ENCODE measurements at places on chromosomes 3 and 15. TPM values are rescaled to one million over a fixed set of nuclear protein-coding genes. Genes with fewer than 3 reads are reported as not detected.
A peak's percentile ranks its signal among the peaks of the same experiment; 100 is the strongest.

GRCh38 chr15:31563421-31563820 lies 236.8 kb downstream of the KLF13 start:
- no peak overlapping the region for H3K27ac ChIP-seq
- H3K4me3 ChIP-seq: no peak overlapping the region

LSMEM2 gene
- not detected for total RNA-seq

PLAAT1 gene
- under 0.01 TPM for total RNA-seq

DNA sequence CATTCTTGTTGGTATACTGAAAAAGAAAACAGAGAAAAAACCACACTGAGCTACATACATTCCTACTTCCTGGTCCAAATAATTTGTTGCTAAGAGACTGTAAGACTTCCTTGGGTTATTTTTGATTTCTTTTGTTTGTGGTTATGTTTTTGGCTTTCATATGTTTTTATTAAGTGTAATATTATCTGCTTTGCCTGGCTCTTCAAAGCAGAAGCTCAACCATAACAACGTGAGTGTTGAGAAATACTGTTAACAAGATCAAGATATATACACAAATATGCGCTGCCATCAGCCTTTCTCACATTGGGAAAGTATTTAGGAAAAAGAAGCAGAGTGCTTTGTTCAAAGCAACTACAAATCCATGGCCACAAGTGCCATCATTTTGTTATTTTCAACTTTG lies 556.2 kb upstream of the CBLB start:
- DNase-seq: peak; percentile 32
- peak overlapping the region; percentile 34 for H3K27ac ChIP-seq
- no peaks in the 10 kb centered on the region for H3K27me3 ChIP-seq
- H3K4me3 ChIP-seq: no peak overlapping the region
- peaks cover 52% of the 10 kb centered on the region for H3K4me1 ChIP-seq

SPTBN5 gene
- total RNA-seq: 0.36 TPM

DNA sequence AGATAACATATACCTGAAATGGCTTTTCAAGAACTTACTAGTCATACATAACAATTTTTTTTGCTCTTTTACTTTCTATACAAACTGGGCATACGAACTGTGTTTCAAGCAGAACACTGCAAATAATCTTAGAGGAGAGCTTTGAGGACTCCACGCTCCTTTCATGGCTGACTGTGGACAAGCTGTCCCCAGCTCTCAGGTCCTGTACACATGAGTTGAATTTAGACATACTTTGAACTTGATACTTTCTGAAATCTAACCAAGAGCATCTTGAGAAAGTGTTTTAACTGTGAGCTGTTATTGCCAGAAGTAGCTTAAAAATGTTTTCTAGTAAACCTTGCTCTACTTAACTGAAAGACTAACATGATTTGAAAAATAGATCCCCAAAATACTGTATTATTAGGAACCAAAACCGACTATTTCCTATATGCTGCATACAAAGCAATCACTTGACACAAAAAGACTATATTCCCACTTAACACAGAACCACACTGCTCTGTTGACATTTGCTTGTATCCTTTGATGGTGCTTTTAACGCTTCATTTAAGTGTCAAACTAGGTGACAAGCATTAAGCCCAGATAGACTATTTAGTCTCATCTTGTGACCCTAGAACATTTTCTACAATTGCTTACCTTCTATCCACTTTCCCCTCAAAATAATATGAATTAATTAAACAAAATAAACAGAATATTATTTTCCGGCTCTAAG lies 755.8 kb downstream of the ROBO1 start:
- no peaks in the 10 kb centered on the region for H3K36me3 ChIP-seq
- peaks cover 17% of the 10 kb centered on the region for H3K4me1 ChIP-seq
- H3K27me3 ChIP-seq: no peaks in the 10 kb centered on the region
- no peak overlapping the region for H3K27ac ChIP-seq
- no peak overlapping the region for H3K4me3 ChIP-seq

GRCh38 chr3:149174901-149175300 lies 45.5 kb downstream of the HPS3 start:
- H3K4me3 ChIP-seq: no peak overlapping the region
- no peak overlapping the region for H3K27ac ChIP-seq
- H3K27me3 ChIP-seq: no peaks in the 10 kb centered on the region

DNA sequence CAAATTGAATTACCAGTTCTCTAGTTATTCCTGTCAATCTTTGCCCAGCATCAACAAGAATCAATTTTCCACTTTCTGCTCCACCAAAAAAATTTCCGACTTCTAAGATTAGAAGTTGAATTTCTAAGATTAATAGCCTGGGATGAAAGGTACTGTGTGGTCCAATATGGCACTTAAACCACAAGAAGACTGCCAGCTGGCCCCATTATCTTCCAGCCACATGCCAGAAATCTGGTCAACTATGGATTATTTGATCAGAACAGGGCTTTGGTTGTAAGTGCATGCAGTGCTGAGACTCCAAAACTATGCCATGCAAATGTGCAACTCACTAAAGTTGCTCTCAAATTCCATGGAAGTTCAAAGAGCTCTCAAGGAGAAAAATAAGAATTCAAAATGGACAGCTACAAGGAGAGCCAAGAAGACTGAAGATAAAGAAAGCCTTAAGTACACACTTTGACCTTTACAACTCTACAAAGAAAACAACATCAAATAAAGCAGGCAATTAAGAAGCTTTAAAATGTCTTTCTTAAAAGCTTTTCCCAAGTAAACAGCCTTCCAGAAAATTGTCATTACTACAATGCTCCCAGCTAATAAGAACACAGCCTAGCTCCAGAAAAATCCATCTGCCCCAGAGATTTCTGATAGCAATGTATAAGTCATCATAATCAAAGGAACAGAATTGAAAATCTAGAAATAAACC lies 64.2 kb downstream of the ST3GAL6 start:
- no peak for DNase-seq
- H3K36me3 ChIP-seq: peaks cover 31% of the 10 kb centered on the region
- H3K4me3 ChIP-seq: no peak overlapping the region
- no peaks in the 10 kb centered on the region for H3K27me3 ChIP-seq
- H3K27ac ChIP-seq: no peak overlapping the region
- H3K4me1 ChIP-seq: peaks cover 22% of the 10 kb centered on the region

MYLK gene
- total RNA-seq: 232 TPM

- no peak overlapping the region for H3K27ac ChIP-seq
- no peaks in the 10 kb centered on the region for H3K36me3 ChIP-seq
These were observed 3.2 kb upstream of the SIAH2 start for GRCh38 chr3:150765949-150766720.

GRCh38 chr3:16496408-16497222 lies 16.9 kb downstream of the RFTN1 start:
- DNase-seq: no peak
- no peak overlapping the region for H3K27ac ChIP-seq
- no peaks in the 10 kb centered on the region for H3K27me3 ChIP-seq
- H3K4me3 ChIP-seq: no peak overlapping the region
- peaks cover 6% of the 10 kb centered on the region for H3K4me1 ChIP-seq

- H3K4me3 ChIP-seq: no peak overlapping the region
- H3K27ac ChIP-seq: peak overlapping the region; percentile 5
- H3K27me3 ChIP-seq: no peaks in the 10 kb centered on the region
- H3K36me3 ChIP-seq: no peaks in the 10 kb centered on the region
- H3K4me1 ChIP-seq: peaks cover 10% of the 10 kb centered on the region
- peak; percentile 96 for DNase-seq
These were observed 77.2 kb upstream of the CFAP20DC start for GRCh38 chr3:59127071-59127470.

GABRB3 gene
- under 0.01 TPM for total RNA-seq

DNA sequence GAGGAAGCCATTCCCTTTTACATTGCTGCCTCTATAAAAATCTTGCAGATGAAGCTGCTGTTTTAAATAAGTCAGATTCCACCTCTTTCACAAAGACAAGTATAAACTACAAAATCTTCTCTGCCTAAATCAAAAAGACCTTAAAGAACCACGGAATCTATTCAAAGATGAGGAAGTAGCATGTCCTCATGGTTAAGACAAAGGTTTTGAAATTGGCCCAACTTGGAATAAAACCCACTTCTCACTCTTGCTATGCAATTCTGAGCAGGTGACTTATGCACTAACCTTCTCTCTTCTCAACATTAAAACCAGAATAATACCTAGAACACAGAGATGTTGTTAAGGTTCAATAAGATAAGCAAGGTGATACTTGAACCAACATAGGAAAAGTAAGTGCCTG lies 97.6 kb downstream of the FOXP1 start:
- no peaks in the 10 kb centered on the region for H3K4me1 ChIP-seq
- H3K36me3 ChIP-seq: peaks cover 12% of the 10 kb centered on the region
- H3K27ac ChIP-seq: no peak overlapping the region
- no peak for DNase-seq
- no peaks in the 10 kb centered on the region for H3K27me3 ChIP-seq

DNA sequence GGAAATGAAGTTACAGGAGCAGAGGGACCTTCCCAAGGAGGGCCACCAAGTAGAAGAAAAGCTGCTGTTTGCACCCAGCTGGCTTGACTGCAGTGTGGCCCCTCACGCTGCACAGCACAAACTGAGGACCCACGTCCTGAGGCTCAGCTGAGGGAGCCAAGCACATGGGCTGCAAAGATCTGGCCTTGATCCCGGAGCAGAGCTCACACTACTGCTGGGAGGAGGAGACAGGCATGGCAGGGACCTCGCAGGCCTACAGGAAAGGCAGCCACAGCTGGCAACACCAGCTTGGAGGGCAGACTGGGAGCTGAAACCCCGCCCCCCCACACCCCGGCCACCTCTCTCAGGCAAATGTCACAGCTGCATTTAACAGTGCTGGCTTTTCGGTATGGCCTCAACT lies 39.7 kb downstream of the KLHL25 start:
- H3K36me3 ChIP-seq: no peaks in the 10 kb centered on the region
- DNase-seq: peak; percentile 88
- H3K4me1 ChIP-seq: peaks cover 8% of the 10 kb centered on the region
- H3K27me3 ChIP-seq: no peaks in the 10 kb centered on the region

DNA sequence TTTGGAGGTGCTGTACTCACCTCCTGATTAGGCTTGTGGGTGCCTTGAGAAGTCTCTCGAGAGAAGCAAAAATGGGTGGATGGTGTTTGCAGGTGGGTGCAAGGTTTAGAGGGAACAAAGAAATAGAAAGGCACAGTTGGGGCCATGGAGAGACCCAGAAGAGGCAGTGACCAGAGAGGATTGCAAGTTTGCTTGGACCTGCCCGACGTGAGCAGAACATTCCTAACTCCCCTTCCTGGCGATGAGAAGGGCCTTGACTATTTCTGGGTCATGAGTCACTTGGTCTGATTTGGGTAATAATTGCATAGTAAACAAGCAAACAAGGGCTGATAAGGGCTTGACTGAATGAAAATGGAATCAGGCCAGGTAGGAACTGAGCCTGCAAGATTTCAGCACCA lies 7.0 kb upstream of the CTSH start:
- no peak for DNase-seq
- H3K27me3 ChIP-seq: peaks cover 8% of the 10 kb centered on the region
- H3K4me3 ChIP-seq: no peak overlapping the region
- H3K27ac ChIP-seq: no peak overlapping the region
- H3K4me1 ChIP-seq: peaks cover 5% of the 10 kb centered on the region

DNA sequence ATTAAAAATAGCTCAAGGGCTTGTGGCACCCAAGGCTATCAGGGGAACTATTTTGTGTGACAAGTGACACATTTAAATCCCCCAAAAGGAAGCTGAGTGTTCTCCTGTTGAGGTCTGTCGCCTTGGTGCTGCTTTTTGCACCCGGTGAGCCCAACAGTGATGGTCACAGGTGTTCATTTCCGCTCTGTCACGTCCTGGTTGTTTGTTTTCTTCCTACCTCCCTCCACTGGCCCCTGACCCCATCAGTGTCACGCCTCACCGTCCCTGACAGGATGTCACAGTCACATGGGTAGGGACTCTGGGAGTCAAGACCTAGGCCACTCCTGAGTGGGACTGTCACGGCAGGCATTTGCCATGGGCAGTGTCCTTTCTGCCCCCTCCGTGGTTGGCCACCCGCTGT lies 11.2 kb downstream of the SLCO3A1 start:
- no peak for DNase-seq
- no peak overlapping the region for H3K4me3 ChIP-seq
- no peaks in the 10 kb centered on the region for H3K27me3 ChIP-seq
- H3K27ac ChIP-seq: no peak overlapping the region
- peaks cover 29% of the 10 kb centered on the region for H3K4me1 ChIP-seq
- H3K36me3 ChIP-seq: no peaks in the 10 kb centered on the region

DNA sequence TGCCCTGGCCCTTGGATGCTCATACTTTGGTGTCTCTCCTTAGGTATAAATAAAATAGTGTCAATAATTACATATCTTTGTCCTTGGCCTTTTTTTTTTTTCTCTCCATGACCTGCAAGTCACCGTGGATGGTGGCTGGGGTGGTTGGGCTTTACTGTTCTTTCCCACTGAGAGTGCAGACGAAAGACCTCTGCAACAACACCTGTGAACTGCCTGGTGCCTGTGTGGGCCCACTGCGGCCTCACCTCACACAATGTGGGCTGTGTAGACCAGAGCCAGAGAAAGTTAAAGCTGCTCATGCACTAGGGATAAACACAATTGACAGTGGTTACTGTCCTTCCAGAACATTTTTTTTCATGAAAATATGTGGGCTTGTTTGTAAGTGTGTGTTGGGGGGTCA lies 39.0 kb downstream of the CCDC32 start:
- H3K4me3 ChIP-seq: no peak overlapping the region
- H3K36me3 ChIP-seq: no peaks in the 10 kb centered on the region
- H3K27me3 ChIP-seq: no peaks in the 10 kb centered on the region
- no peak overlapping the region for H3K27ac ChIP-seq

DNA sequence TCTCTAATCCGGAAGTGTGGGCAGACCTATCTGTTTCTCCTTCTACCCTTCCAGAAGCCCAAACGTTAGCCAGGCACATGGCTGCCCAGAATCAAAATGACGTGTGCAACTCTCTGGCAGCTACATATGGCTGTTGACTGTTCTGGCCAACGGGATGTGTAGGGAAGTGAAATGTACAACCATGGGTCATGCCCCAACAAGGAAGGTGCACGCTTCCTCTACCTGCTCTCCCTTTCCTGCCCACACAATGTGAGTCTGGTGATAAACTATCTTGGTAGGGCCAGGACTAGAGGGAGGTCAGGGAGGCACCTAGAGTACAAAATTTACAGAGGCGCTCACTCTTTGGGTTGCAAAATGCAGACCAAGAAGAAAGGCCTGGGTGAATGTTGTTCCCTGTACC lies 495.9 kb upstream of the PROK2 start:
- DNase-seq: no peak
- H3K27ac ChIP-seq: no peak overlapping the region
- H3K27me3 ChIP-seq: peaks cover 65% of the 10 kb centered on the region
- no peak overlapping the region for H3K4me3 ChIP-seq
- H3K4me1 ChIP-seq: no peaks in the 10 kb centered on the region

GRCh38 chr3:50950591-50950990 lies 275.9 kb downstream of the DOCK3 start:
- no peak for DNase-seq
- no peaks in the 10 kb centered on the region for H3K4me1 ChIP-seq
- H3K27ac ChIP-seq: no peak overlapping the region
- no peaks in the 10 kb centered on the region for H3K36me3 ChIP-seq
- no peaks in the 10 kb centered on the region for H3K27me3 ChIP-seq

GRCh38 chr3:189683546-189684255 lies 52.5 kb downstream of the TP63 start:
- no peaks in the 10 kb centered on the region for H3K36me3 ChIP-seq
- no peak for DNase-seq
- H3K4me1 ChIP-seq: peaks cover 16% of the 10 kb centered on the region
- no peak overlapping the region for H3K27ac ChIP-seq
- H3K27me3 ChIP-seq: no peaks in the 10 kb centered on the region

CYP1A2 gene
- total RNA-seq: not detected

All from osteoblast (primary cell).